ENCODE measurements at places on chromosomes 7 and 10. TPM values are rescaled to one million over a fixed set of nuclear protein-coding genes. Genes with fewer than 3 reads are reported as not detected.

The ANXA8L1 gene
- not detected for total RNA-seq

DNA sequence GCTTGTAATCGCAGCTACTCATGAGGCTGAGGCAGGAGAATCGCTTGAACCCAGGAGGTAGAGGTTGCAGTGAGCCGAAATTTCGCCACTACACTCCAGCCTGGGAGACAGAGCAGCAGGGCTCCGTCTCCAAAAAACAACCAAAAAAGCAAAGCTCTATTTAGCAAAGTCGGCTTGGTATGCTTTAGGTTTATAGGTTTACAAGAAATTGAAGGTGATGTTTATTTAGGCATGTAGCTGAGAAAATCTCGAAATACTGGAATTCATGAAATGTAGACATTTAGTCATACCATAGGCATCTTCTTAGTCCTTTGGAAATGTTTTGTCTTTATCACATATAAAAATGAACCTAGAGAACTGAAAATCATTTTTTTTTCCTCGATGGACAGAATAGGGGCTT is 453.8 kb upstream of the ANKRD30A start:
- DNase-seq, result no peak

DNA sequence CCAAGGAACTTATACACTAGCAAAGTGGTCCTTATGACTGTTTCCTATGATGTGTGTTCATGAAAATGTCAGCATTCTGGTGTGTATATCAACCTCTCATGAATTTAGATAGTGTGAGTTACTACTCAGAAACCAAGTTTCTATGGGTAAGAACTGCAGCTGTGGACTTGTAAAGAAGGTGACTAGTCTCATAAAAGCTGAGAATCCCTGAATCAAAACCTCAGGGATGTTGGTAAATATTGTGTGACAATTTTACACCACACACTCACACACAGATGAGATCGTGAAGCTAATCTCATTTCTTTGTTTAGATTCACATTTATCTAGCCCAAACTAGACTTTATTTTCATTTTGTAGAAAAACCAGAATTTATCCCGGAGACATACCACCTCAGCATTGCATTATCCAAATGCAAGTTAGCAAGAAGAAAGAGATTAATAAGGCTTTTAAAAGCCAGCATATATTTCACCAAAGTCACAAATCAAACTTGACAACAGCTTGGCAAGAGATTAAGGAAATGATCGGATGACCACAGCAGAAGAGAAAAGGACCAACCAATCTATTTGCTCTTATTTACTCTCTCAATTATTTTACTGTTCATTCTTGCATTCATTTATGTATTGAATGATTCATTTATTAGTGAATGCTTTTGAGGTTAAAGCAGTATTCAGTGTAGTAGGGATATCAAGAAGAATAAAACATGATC is 92.9 kb downstream of the PLXDC2 start:
- DNase-seq, result peak; percentile 51

GRCh38 chr7:18553605-18554003 is 58.1 kb downstream of the HDAC9 start:
- DNase-seq, result no peak

DNA sequence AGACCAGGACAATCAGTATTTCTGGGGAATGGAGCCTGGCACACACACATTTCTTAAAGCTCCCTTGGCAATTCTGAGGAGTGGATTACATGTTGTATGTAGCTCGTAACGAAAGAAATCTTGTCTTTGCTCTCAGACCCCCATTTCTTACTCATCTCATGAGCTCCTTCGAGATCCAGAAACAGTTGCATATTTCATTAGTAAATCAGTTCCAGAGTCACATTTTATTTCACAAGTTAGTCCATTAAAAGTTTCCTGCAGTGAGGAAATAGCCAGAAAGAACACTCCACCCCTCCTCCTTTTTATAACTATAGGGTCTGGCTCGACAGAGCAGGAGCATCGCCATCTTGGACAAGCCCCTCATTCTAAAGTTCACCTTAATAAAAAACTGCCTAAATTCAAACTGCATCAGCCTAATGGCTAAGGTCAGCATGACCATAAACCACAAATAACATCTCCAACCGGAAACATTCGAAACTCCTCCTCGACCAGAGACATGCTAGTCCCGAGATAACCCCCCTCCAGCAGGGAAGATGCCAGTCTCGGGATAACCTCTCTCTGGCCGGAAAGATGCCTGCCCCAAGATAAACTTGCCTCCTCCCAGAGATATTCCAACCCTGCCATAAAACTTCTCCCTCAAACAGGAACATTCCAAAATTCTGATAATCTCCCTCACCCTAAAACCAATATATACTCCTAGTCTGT is 7.4 kb downstream of the EGFR start:
- no peak for DNase-seq

DNA sequence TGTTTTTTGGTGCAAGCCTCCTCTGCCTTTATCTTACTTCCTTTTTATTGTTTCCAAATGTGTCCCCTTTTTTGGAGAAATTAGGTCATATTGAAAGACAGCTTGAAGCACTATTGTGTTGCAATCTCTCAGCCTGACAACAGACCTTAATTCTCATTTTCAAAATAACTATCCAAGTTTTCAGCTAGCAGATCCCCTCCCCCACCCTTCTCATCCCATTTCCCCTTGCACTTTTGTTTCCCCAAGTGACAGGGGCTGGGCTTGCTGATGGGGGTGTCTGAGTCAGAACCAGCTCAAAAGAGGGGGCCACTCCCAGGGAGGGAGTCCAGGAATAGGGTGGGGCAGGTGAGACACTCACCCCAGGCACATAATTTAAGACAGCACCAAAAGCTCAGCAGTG is 75.3 kb downstream of the MKI67 start:
- no peak for DNase-seq

- no peak for DNase-seq
These were observed 35.8 kb upstream of the LYZL1 start for GRCh38 chr10:29252811-29253689.
